ENCODE measurements at places on chromosomes 3 and 15.

GRCh38 chr15:30770759-30771158 is 133.0 kb upstream of the FAN1 start:
- no peak for DNase-seq

- DNase-seq, result no peak
Measured at GRCh38 chr3:99250272-99250671, 348.8 kb upstream of the DCBLD2 start.

DNA sequence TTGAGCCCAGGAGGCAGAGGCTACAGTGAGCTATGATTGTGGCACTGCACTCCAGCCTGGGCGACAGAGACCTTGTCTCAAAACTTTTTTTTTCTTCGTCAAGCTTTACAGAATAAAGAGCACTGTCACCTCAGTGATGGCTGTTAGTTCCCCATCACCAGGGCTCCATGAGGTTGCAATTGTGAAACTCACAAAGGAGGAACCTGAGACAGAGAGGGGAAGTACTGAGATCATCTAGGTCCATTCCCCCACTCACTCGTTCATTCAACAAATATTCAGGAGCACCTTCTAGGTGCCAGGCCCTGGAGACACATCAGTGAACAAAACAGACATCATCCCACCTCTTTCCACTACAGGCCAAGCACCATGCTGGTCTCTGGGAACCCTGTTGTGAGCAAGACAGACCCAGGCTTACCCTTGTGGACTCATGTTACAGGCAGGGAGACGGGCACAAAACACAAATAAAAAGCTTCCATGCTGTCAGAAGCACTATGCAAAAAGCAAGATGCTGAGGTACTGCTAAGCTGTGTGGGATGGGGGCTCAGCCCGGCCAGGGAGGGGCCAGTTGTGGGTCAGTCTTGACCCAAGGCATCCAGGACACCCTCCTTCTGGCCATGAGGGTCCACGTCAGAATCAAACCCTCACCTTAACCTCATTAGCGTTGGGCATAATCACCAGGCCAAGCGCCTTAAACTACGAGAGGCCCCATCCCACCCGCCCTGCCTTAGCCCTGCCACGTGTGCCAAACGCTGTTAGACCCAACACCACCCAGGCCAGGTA is 2.1 kb upstream of the RHO start:
- DNase-seq, result no peak

GRCh38 chr3:127745656-127746399 is 73.1 kb downstream of the ABTB1 start:
- DNase-seq, result no peak

DNA sequence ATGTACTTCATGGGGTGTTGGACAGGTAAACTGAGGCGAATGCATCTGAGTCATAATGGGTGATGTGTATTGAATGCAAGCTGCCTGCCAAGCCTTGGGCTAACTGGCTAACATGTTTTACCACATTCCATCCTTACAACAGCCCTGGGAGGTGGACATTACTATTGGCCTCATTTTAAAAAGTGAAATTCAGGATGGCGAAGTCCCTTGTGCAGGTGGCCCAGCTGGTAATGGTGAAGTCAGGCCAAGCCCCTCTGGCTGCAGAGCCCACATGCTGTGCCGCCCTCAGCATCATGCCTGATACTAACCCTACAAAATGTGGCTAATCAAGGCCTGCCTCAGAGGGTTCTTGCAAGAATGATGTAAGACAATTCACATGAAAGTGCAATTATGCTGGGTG is 60.0 kb upstream of the CHD2 start:
- DNase-seq, result no peak

DNA sequence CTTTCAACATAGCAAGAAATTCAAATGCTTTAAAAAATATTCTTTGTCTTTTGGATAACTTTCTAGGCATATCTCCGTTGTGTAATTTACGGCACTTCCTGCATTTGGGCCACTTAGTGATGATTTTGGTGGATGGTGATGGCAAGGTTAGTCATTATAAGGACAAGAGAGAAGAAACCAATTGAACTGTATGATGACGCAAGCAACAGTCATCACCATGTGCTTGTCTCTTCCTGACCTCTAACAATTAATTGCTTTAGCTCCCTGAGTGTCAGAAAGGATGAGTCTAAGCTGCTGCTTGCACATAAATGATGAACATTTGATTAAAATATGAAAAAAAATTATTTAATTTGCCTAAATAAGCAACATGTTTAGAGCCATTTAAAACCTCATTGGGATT is 11.3 kb upstream of the P2RY12 start:
- DNase-seq, result no peak

GRCh38 chr15:92818651-92819277 is 81.4 kb upstream of the CHD2 start:
- no peak for DNase-seq

DNA sequence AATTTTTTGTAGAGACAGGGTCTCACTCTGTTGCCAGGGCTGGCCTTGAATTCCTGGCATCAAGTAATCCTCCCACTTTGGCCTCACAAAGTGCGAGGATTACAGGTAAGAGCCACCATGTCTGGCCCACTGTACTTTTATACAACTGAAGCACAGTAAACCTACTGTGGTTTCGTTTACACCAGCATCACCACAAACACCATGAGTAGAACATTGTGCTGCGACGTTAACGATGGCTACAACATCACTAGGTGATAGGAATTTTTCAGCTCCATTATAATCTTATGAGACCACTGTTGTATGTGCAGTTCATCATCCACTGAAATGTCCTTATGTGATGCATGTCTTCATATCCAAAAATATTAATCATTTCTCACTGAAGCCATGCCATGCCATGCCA is 11.7 kb downstream of the CTNNB1 start:
- DNase-seq, result no peak

DNA sequence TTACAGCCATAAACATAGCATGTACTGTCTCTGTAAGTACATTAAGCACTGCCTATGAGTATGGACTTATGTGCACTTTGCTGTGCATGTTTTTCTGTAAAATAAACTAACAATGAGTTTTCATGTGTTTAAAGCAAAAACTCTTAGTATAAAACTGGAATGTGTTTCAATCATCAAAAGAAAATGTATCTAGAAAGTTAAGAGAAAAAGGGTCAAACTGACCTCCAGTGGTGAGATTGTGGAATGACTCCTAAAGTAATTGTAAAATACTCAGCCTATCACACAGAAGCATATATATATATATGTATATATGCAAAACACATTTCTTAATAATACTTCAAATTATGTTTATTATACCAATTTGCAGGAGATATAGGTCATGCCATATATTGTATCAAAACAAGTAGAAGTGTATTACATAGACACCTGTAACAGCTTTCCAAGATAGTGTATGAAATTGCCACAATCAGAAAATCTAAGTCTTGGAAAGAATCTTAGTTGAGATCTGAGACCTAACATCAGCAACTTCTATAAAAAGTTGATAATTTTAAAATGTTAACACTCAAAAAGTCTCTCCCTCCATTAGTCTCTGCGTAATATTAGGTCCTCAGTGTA is 199.6 kb downstream of the FMN1 start:
- no peak for DNase-seq

DNA sequence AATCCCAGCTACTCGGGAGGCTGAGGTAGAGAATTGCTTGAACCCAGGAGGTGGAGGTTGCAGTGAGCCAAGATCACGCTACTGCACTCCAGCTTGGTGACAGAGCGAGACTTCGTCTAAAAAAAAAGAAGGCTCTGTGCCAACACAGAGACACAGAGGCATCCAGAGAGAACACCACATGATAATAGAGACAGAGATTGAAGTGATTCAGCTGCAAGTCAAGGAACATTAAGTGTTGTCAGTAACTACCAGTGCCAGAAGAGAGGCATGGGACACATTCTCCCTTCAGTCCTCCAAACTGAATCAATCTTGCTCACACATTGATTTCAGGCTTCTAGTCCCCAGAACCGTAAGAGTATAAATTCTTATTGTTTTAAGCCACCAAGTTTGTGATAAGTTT is 97.5 kb downstream of the GOLIM4 start:
- DNase-seq, result no peak

DNA sequence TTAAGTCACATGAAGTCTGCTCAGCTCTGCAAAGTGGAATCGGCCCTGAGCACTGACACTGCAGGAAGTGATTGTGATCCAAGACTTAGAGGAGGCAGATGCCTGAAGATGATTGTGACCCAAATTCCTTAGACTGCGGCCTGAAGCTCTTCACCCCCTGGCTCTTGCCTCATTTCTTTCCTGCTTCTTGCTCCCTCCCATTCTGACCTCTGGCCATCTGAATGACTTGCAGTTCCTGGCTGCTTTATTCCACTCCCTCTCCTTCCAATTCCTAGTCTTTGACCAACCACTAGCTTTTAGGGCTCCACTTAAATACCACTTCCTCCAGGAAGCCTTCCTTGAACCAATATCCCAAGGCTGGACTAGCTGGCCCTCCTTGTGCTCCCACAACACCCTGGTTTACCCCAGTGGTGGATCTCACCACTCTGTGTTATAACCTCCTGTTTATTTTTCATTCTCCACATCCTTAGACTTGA is 9.9 kb upstream of the EPB42 start:
- no peak for DNase-seq

DNA sequence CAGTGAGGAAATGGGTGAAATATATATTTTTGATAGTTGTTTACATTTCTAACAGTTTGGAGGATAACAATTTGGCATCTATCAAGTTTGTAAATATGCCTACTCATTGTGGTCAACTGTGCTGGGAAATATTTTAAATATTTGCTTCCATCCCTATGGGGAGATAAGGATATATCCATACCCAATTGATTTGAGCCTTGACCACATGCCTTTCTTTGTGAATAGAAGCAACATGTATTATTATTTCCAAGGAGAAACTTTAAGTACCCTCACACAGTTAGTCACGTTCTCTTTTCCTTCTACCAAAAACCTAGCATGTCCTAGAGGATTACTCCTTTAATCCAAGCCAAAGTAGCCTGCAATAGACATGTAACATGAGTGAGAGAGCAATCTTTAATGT is 245.4 kb upstream of the CBLB start:
- DNase-seq, result no peak

DNA sequence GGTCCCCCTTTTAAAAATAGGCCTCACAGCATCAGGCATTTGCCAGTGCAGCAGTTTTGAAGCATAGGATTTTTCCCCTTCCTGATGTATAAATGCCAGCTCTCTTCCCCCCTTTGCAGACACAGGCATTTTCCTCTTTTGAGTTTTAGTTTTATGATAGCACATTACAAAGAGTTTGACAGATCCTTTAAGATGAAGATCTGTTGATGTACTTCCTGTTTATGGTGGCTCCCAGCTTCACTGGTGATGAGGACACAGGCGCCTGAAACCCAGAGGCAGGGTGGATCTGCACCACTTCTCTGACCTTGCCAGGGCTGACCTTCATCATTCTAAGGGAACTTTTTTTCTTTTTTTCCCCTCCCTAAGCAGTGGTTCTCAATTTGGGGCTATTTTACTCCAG is 243.4 kb downstream of the PTPRG start:
- DNase-seq, result no peak

- DNase-seq, result no peak
Measured at GRCh38 chr3:59040902-59041301, 8.9 kb downstream of the CFAP20DC start.

DNA sequence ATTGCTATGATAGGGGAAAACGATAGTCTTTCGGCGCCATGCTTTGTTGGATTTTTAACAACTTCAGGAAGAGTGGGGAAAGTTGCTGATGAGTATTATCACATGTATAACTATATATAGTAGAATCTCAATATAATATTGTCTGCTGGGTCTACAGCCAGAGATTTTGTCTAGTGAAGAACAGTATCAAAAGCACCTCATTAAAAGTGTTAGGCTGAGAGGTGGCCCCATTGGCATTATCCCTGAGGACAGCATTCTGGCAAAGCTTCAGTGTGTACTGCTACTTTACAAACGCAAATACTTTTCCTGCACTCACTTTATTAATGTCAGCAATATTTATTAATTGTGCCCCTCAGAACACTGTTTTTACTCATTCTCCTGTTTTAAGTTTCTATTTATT is 11.8 kb downstream of the QTRT2 start:
- no peak for DNase-seq

GRCh38 chr3:184066211-184066610 is 13.4 kb downstream of the HTR3C start:
- DNase-seq, result no peak

DNA sequence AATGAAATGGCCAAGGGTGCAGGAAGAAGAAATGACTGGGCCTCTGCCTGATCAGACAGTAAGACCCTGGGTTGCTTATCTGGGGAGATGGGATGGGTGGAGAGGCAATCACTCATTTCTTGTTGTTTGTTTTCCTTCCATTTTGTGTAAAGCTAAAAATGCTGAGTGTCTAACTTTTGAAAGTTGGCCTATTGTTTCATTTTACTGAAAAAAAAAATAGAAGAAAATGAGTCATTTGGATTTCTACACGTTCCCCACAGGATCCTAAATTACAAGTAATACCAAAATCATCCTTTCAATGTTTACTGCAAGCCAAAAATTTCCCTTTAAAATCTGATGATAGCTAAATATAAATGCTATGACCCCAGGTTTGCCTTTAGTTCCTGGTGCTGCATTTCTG is 30.6 kb downstream of the PTX3 start:
- no peak for DNase-seq

All from HuH-7 (cell line).